CD4-positive, alpha-beta T cell treated with Interleukin-15 for 4 hours (primary cell): ENCODE measurements at places on chromosomes 6 and 20.
A peak's percentile ranks its signal among the peaks of the same experiment; 100 is the strongest.

DNA sequence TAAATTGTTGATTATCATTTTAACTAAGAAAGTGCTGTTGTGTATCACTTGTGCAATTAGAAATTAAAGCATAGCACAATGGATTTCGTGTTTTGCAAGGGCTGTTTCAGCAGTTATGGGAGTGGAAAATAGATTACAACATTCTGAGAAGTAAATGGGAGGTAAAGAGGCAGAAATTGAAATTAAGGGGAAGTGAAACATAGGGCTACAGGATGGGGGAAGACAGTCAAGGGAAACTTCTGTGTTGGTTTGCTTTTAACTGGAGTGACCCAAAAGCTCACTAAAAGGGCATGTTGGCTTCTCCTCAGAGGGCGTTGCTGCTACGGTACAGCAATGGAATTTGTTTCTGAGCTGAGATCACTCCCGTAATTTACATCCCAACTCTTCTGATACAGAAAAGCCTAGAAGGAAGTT, 147.5 kb downstream of the BCAS1 start:
- no peak for DNase-seq

GRCh38 chr6:50791900-50792508, 26.7 kb upstream of the TFAP2B start:
- DNase-seq, result peak; percentile 2

DNA sequence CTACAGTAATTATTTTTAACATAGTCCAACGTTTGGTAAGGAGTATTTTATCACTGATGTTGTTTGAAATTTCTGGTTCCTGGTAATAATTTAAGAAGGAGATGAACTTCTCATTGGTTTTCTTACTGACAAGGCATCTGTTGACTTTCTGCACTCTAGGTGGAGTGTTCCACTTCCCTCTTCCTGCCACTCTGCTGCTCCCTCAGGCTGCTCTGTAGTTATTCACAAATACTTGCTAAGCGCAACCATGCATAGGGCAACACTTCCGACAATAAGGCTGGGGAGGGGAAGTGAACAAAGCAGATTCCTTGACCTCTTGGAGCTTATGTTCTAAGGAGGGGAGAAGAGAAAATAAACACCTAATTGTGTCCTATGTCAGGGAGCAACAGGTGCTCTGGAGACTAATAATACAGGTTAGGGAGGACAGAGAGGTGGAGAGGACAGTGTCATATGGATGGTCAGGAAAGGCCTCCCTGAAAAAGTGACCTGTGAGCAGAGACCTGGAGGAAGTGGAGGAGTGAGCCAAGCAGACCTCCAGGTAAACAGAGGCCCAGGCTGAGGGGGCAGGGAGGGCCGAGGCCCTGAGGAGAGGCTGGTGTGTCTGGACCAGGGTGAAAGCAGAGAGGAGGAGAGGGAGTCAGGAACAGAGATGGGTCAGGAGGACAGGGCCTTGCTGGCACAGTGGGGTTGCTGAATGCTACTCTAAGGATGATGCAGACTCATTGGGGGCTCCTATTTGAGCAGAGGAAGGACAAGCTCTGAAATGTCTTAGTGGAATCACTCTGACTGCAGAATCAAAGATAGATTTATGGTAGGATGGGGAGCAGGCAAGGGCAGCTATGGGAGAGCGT, 134.8 kb upstream of the SLC24A3 start:
- no peak for DNase-seq

DNA sequence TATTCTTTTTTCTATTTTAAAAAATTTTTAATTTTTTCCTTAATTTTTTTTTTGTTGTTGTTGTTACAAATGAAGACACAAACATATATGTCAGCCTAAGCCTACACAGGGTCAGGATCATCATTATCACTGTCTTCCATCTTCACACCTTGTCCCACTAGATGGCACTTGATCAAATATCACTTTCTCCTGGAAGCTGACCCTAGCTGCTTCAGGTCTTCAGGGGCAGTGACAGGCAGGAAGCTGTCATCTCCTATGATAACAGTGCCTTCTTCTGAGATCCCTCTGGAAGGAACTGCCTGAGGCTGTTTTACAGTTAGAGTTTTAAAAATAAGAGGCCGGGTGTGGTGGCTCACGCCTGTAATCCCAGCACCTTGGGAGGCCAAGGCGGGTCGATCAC, 70.2 kb upstream of the EEF1E1 start:
- no peak for DNase-seq

DNA sequence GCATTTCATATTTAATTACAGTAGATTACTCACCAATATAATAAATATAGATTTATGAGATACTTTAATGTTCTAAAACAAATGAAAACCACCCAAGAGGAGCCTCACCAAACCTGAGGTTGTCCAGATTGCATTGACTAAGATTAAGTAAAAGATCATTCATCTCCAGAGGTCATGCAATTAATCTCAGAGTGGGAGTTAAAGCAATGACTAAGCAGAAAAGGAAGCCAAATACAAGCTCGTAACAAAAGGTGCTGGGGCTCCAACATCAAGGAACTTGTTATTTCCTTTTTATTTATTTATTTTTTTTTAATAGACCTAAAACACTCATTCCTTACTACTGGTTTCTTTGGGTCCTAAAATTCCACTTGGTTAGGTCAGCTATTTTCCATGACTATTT, 57.7 kb downstream of the RSPO3 start:
- DNase-seq, result no peak

DNA sequence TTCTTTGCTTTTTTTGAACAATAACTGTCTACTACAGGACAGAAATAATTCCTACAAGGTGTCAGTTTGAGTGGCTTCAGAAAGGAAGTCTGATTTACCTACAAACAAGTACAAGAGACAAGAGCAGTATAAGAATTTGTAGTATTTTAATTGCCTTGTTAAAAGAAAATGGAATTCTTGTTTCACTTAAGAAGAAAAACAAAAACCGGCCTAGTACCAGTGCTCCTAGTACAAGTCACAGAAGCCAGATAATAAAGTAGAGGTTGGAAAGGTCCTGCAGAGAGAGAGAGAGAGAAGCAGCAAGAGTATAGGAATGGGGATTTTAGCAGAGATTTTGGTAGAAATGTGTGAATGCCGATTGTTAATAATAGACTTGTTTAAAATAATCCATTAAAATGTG, 6.4 kb downstream of the TAB2 start:
- no peak for DNase-seq

GRCh38 chr6:16337295-16337975, 99.0 kb downstream of the GMPR start:
- no peak for DNase-seq

- peak; percentile 56 for DNase-seq
These were observed 951 bp downstream of the NRSN2 start for GRCh38 chr20:347640-348484.

- no peak for DNase-seq
These were observed 36.2 kb downstream of the BTBD9 start for GRCh38 chr6:38603496-38603895.

DNA sequence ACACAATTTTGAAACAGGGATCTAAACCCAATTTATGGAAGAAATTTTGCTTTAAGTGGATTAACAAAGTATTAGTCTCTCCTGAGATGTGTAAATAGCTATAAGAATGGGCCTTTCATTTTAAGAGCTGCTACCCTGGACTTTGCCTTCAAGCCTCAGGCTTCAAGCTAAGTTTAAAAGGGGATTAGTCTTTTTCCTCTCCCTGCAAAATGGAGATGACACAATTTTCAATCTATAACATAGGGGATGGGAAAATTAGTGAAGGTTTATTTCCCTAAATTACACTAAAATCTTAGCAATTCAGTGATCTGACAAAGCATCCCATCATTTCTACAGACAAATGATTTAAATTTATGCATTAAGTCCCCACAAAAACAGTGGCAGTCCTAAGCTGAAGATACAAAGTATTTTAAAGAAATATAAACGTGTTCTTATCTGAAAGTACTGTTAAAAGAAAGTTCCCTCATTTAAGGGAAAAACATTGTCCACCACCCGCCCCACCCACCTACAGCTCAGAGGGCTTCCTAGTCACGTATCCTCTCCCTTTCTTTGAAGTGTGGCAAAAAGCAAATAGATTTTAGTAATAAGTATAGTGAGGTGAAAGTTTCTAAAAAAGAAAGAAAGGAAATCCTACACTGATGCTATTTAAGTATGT, 14.5 kb downstream of the ARHGAP18 start:
- DNase-seq, result peak; percentile 36

DNA sequence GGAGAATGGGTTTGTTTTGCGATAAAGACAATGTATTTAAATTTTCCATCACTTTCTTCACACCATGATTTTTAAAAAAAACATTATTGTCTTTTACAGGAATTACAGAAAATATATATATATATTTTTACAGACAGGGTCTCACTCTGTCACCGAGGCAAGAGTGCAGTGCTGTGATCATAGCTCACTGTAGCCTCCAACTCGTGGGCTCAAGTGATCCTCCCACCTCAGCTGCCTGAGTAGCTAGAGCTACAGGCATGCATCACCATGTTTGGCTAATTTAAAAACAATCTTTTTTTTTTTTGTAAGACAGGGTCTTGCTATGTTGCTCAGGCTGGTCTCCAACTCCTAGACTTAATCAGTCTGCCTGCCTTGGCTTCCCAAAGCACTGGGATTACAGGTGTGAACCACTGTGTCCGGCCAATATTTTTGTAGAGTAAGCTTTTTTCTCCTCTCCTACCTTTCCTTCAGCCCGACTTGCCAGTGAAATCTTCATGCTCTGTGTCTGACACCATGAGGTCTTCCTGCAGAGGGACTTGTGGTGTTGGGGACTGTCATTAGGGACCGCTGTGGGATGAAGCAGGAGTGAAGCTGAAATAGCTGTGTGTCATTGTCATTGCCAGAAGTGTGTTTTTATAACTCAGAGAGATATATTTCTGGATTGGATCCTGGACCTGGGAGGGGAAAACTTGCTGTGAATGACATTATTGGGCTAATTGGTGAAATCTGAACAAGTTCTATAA, 13.2 kb downstream of the DSP start:
- no peak for DNase-seq

- no peak for DNase-seq
These were observed 235.8 kb downstream of the PHACTR1 start for GRCh38 chr6:12952318-12952717.

DNA sequence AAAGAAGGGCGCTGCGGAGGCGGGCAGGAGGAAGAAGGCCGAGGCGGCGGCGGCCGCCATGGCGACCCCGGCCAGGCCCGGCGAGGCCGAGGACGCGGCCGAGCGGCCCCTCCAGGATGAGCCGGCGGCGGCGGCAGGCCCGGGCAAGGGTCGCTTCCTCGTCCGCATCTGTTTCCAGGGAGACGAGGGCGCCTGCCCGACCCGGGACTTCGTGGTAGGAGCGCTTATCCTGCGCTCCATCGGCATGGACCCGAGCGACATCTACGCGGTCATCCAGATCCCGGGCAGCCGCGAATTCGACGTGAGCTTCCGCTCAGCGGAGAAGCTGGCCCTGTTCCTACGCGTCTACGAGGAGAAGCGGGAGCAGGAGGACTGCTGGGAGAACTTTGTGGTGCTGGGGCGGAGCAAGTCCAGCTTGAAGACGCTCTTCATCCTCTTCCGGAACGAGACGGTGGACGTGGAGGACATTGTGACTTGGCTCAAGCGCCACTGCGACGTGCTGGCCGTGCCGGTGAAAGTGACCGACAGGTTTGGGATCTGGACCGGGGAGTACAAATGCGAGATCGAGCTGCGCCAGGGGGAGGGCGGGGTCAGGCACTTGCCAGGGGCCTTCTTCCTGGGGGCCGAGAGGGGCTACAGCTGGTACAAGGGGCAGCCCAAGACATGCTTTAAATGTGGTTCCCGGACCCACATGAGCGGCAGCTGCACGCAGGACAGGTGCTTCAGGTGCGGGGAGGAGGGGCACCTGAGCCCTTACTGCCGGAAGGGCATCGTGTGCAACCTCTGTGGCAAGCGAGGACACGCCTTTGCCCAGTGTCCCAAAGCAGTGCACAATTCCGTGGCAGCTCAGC, 780 bp downstream of the ZCCHC3 start:
- peak; percentile 38 for DNase-seq

- no peak for DNase-seq
These were observed 11.4 kb upstream of the TAF8 start for GRCh38 chr6:42038811-42039408.

GRCh38 chr6:150418827-150419594, 50.2 kb downstream of the IYD start:
- peak; percentile 41 for DNase-seq

DNA sequence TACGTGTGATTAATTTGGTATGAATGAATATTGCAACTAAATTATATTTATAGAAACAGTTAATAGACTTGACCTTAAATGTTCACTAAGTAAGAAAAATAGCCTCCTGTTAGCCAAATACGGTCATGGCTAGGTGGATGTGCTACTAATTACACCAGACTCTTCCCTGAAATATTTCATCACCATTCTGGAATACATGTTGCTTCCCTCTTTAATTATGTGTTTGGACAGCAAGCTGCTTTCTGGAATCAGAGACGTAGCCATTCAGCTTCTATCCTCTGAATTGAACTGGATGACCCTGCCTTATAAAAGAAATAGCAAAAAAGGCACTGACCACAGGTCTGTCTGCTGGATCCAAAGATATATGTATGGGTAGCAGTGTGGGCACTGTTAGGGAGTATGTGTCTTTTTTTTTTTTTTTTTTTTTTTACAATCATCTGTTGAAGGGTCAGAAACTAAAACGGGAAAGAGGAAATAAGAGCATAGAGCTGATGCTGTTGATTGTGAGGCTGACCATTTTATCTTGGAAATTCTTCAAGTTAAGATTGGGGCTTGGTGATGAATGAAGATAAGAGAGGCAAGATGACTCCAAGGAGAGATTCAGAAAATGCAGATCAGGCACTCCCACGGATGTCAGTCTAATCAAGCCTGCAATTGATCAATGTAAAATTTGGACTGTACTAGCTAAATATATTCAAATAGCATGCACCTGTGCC, 283.2 kb upstream of the HSF2 start:
- no peak for DNase-seq

DNA sequence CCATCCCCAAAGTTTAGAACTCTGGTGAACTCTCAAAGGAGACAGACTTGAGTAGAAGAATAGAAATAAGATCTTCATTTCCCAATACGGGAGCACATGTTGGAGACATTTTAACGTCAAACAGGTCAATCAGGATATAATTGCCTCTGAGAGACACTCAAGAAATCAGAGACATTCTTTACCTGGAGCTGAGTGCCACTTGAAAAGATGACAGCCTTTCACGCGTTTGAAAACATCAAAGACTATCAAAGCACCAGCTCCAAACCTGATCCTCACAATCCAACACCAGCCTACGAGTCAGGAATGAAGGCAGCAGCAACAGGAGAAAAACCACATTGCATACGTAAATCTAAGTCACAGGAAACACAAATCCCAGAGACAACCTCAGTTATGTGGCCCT, 571.5 kb upstream of the CDH4 start:
- no peak for DNase-seq

DNA sequence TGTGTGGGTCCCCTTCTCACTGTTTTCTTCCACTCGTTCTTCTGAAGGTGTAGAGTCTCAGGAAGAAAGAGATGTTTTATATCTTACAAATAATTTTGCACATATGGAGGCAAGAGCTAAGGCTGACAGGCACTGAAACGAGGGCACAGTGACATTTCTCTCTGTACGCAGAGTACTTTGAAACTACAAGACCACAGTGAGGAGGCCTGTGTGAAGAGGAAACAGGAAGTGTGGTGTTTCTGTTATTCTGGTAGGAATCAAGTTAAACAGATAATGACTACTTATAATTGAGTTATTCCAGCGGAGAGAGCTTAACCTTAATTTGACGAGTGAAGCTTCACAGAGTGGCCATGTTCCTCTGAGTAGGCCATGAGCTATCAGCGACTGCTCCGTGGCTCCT, 4.8 kb downstream of the CDH4 start:
- DNase-seq, result no peak
